Stimulated activated CD8-positive, alpha-beta memory T cell treated with anti-CD3 and anti-CD28 coated beads, Interleukin-15, amount 100 ng/mL, for 24 hours (primary cell): ENCODE measurements at places on chromosomes 4 and X.

GRCh38 chr4:140103676-140104075, 50.3 kb downstream of the MAML3 start:
- DNase-seq: no peak

DNA sequence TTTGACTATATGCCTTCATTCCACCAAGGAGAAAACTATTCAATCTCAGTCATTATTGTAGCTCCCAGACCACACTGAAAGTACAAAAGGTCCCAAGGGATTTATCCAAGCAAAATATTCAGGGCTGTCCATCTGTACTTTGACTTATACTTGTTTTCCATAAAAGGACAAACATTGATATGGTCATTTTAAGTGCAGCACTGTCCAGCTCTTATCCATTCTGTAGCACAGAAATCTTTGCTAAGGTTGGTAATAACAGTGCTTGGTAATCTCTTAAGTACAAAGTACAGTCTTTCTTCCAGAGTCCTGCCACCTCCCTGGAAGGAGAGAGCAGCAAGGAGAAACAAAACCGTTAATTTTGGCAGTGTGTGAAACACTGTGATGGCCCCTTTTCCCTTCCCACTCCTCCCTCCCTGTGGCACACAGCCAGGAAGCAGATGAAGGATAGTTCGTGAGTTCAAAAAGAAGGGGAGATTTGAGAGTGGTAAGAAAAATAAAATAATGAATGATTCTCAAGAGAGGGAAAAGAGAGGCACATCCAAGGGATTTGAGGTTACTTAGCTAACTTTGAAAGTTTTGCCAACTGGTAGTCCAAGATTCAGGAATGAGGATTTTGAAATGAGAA, 6.8 kb upstream of the CXCL2 start:
- DNase-seq: no peak

DNA sequence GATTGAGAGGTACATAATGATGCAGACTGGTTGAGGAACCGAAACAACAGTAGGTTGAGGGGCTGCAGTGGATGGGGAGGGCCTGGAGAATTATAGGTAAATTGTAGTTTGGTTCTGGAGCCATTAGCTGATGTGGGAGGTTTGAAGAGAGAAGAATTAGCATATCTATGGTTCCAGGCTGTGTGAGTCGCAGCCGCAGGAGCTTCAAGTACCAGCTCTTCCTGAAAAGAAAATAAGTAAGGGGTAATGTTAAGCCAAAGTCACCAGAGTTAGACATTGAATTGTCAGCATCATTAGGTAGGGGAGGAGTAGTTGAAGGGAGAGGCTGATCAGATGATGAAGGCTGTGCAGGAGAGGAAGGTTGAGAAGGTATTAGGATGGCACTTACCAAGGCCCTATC, 29.5 kb downstream of the PF4 start:
- no peak for DNase-seq

DNA sequence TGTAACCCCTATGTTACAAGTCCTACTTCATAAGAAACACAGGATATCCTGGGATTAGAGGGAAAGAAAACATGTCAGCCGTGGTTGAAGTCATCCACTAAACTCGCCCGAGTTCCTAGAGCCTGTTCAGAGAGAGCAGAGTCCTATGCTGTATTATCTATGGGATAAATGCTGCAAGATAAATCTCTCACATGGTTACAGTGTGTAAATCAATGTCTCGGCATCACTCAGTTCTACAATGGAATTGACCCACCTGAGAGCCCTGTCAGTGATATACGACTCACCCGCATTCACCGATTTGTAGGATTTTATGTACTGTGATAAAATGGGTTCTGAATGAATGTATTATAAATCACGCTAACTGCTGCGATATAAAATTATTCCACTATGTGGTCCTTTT, 127.8 kb upstream of the ANXA3 start:
- DNase-seq: no peak

DNA sequence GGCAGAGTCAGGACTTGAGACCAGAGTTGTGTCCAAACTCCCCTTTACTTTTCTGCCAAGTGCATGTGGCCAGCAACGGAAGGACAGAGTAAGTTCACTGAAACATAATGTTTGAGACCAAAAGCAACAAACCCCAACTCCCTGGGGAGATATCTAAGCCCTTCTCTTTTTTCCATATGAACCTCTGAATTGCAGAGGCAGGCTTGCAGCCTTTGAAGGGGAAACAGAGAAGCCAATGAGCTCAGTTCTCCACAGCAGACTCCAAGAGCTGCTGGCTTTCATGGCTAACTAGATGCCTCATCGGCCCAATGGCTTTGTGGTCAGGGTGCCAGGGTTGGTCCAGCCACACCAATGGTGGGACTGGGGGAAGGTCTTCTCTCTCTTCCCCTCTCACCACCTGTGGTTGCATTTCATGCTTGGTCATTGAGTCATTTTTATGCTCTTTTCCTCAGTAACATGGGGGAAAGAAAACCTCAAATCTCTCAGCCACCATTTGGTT, 34.0 kb downstream of the STARD8 start:
- DNase-seq: no peak

GRCh38 chrX:13258052-13258444, 61.8 kb downstream of the ATXN3L start:
- DNase-seq: no peak

DNA sequence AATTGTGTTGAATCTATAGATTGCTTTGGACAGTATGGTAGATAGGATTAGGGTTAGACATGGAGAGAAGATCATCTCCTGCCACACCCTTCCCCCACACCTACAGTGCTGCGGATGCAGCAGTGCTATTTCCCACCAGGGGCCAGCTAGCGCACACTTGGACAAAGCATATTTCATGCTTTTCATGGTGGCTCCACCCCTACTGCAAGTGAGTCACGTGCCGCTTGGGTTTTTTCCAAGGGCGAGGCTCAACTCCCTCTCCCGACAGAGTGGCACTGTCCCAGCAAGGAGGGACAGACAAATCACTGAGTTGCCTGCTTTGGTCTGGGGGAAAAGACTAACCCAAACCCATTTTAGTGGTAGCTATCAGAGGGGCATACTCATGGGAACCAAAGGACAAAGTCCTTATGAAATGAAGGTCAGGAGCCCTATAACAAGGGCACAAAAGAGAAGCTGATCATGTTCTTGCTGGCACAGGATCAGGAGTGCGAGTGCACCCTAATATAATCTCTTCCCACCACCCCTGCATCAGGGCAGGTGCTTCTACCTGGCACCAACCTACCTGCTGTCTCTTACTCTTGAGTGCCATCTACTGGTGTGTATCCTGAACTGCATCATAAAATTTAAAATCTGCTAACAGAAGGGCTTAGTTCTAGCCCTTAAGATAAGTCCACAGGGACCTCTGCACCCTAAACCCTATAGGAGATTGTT, 55.1 kb upstream of the PGAM4 start:
- no peak for DNase-seq

DNA sequence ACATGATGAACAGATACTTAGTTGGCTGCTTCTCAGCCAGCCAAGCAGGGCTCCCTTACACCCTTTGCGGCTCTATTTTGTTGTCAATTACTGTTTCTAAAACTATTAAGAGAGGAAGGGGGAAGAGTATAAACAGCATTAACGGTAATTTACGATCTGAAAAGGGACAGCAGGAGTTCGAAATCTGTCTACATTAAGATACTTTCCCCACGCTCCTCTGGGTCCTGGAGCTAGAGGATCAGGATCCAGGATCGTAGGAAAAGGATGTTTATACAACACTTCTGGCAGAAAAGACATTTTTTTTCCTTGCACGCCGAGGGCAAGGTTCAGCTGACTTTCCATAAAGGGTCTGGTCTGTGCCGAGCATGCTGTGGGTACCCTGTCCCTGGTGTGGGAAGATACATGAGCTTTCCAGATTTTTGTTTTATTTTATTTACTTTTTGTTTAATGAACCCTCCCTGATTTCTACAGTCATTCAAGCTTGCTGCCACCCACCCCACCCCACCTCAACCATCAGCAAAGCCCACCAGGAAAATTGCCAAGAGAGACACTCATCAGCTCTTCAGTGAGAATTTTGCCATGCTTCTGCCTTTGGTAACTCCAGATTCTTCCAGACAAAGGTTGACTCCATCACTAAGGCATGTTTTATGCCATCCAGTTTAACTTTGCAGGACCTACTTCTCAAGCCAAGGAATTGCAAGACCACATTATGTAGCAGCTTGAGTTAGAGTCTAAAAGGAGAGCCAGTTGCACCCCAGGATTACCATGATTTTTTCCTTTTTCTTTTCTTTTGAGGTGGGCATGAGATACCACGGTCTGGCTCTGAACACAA, 188.1 kb downstream of the QDPR start:
- DNase-seq: no peak

GRCh38 chr4:179671609-179672008, 2229.4 kb upstream of the AGA start:
- DNase-seq: no peak

GRCh38 chr4:98527534-98528269, 130.7 kb downstream of the TSPAN5 start:
- DNase-seq: no peak

DNA sequence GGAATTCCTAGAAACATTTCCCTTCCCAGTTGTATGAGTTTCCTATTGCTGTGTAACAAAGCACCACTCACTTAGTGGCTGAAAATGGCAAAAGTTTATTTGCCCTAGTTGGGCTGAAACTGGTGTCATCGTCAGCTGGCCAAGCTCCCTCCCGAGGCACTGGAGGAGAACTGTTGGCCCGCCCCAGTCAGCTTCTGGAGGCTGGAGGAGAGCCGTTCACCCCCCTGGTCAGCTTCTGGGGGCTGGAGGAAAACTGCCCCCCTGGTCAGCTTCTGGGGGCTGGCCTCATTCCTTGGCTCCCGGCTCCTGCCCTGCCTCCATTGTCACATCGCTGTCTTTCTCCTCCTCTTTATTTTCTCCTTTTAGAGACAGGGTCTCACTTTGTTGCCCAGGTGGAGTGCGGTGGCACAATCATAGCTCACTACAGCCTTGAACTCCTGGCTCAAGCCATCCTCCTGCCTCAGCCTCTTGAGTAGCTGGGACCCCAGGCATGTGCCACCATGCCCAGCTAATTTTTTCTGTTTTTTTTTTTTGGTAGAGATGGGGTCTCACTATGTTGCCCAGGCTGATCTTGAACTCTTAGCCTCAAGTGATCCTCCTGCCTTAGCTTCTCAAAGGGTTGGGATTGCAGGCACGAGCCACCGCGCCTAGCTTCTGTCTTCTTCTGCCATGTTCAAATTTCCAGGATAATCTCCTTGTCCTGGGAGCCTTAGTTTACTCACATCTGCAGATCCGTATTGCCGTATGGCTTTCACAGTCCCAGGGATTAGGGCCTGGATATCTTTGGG, 3.2 kb downstream of the RGS12 start:
- DNase-seq: no peak

- DNase-seq: no peak
Measured at GRCh38 chr4:90118527-90119195, 8.5 kb upstream of the CCSER1 start.

- DNase-seq: no peak
Measured at GRCh38 chrX:153052534-153052933, 3.7 kb upstream of the PNMA3 start.

DNA sequence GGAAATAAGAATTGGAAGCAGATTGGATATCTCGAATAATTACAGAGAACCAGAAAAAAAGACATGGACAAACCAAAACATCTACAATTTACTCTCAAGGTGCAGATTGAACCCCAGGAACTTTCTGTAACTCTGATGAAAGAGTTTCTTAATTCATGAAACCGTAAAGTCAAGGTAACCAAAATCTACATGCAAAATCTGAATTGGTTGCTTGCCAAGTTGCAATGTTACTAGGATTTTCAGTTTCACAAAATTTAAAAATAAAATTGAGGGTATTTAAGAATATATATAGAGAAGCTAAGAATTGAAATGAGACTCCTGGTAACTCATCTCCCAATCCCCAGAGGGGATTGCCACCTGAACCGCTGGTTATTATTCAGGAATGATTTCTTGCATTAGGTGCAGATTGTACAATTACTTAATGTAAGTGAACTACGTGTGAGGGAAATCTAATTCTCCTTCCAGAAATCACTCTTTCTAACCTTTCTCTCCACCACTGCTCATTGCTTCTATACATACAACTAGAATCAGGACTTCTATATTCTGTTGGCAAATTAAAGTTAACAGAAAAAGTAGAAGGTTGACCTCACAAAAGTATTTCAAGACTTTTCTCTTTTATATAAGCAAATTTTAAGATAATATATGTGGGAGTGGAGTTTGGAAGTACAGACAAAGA, 221.5 kb upstream of the NDST4 start:
- DNase-seq: no peak

GRCh38 chrX:68438575-68438974, 5.3 kb upstream of the OPHN1 start:
- DNase-seq: no peak

DNA sequence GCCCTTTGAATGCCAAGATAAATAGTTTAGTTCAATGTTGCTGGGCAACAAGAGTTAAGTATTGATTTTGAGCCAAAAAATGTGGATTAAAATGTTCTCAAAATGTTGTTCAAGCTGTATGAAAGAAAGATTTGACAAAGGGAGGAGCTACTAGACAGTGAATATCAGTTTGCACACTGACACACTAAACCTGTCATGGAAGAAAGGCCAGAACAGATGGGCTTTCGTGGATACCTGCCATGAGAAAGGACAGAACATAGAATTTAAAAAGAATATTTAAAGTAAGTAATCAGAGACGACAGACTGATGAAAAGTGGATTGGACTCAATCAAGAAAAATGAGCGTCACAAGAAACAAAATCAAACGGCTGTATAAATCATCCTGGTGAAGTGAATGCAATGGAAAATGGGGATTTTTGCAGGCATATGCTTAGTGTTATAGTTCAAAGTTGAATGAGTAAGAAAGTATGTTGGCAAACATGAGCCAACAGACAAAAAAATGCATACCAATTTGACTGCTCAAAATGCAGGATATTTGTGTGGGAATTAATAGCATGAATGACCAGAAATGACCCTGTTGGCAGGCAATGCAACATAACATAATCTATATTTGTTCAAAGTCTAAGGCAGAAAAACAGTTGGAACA, 7.4 kb downstream of the PCDH18 start:
- no peak for DNase-seq

DNA sequence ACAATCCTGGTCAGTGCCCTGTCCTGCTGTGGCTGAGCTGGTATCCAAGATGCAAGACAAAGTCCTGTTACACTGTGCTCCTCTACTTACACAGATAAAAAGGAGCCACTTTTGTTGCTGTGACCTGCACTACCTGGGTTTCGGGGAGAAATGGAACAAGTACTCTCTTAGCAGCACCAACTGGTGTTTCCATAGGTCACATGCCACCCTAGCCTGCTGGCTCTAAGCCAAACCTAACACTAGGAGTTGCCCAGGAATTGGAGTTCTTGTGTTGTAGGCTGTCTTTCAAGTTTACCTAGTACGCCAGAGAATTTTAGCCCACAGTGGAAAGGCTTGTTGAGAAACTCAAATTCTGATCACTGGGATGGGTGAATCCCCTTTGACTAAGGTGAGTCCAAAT, 727.4 kb downstream of the FAM133A start:
- DNase-seq: no peak

DNA sequence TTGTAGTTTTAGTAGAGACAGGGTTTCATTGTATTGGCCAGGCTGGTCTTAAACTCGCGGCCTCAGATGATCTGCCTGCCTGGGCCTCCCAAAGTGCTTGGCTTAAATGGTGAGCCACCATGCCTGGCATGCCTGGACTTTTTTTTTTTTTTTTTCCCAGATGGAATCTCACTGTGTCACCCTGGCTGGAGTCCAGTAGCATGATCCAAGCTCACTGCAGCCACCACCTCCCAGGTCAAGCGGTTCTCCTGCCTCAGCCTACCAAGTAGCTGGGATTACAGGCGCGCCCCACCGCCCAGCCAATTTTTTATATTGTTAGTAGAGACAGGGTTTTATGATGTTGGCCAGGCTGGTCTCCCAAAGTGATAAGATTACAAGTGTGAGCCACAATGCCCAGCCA, 8.4 kb downstream of the UBE2K start:
- no peak for DNase-seq

GRCh38 chr4:141730805-141731204, 94.4 kb downstream of the IL15 start:
- no peak for DNase-seq
